Central memory CD8-positive, alpha-beta T cell (primary cell): ENCODE measurements at places on chromosomes 7 and 10.
A peak's percentile ranks its signal among the peaks of the same experiment; 100 is the strongest.

GRCh38 chr10:29973921-29974320 lies 85.5 kb downstream of the JCAD start:
- no peaks in the 10 kb centered on the region for H3K4me1 ChIP-seq
- H3K4me3 ChIP-seq = no peak overlapping the region
- H3K36me3 ChIP-seq = no peaks in the 10 kb centered on the region
- H3K27ac ChIP-seq = no peak overlapping the region
- H3K27me3 ChIP-seq = peaks cover 47% of the 10 kb centered on the region
- DNase-seq = no peak

DNA sequence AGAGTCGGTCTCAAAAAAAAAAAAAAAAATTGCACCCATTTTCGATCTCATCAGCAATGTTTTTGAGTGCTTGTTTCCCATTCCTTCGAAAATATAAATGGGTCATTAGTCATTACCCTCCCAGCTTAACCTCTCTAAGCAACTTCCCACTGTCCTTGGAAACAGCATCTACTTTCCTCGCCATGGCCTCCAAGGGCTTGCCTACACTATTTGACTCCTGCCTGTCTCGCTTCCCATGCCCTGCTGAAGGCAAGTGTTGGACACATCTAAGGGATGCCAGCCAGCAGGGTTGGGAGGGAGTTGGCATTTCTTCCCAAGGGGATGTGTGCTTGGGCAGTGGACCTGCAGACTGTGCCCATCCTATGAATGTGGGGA lies 12.7 kb upstream of the RHBDD2 start:
- H3K36me3 ChIP-seq = no peaks in the 10 kb centered on the region
- no peak overlapping the region for H3K4me3 ChIP-seq
- H3K27me3 ChIP-seq = peaks cover 28% of the 10 kb centered on the region
- H3K27ac ChIP-seq = no peak overlapping the region
- no peak for DNase-seq

- peaks cover 2% of the 10 kb centered on the region for H3K36me3 ChIP-seq
- H3K27me3 ChIP-seq = peaks cover 25% of the 10 kb centered on the region
- no peak for DNase-seq
- no peaks in the 10 kb centered on the region for H3K4me1 ChIP-seq
- H3K4me3 ChIP-seq = no peak overlapping the region
Observed at GRCh38 chr7:29857654-29858053, 51.3 kb downstream of the WIPF3 start.

- no peak overlapping the region for H3K27ac ChIP-seq
- DNase-seq = no peak
- H3K4me3 ChIP-seq = no peak overlapping the region
- peaks cover 3% of the 10 kb centered on the region for H3K27me3 ChIP-seq
- H3K4me1 ChIP-seq = no peaks in the 10 kb centered on the region
Observed at GRCh38 chr10:95236068-95236903, 42.2 kb downstream of the ACSM6 start.

DNA sequence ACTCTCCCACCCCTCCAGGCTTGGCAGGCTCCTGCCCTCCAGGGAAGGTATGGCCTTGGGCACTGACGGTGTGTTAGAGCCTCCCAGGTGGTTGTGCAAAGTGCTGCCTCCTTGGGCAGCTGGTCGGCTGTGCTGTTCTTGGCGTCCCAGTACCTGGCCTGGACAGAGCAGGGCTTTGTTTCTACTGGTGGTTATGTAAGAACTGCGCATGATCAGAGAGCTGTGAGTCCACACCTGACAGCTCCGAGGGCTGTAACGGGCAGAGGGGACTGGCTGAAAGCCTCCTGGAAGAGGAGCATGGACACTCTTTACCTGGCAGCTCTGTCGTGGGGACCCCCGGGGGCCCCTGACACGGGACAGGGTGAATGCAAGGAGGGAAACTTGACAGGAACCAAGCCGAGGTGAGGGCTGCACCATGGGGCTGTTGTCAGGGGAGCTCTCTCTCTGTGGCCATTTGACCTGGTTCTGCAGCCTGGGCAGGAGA lies 3.1 kb upstream of the SFRP5 start:
- H3K36me3 ChIP-seq = peaks cover 6% of the 10 kb centered on the region
- H3K4me1 ChIP-seq = peaks cover 19% of the 10 kb centered on the region
- H3K4me3 ChIP-seq = no peak overlapping the region
- no peak overlapping the region for H3K27ac ChIP-seq

GRCh38 chr10:58588673-58589265 lies 76.1 kb downstream of the BICC1 start:
- no peak overlapping the region for H3K27ac ChIP-seq
- no peak for DNase-seq
- no peak overlapping the region for H3K4me3 ChIP-seq
- no peaks in the 10 kb centered on the region for H3K4me1 ChIP-seq
- H3K27me3 ChIP-seq = no peaks in the 10 kb centered on the region

DNA sequence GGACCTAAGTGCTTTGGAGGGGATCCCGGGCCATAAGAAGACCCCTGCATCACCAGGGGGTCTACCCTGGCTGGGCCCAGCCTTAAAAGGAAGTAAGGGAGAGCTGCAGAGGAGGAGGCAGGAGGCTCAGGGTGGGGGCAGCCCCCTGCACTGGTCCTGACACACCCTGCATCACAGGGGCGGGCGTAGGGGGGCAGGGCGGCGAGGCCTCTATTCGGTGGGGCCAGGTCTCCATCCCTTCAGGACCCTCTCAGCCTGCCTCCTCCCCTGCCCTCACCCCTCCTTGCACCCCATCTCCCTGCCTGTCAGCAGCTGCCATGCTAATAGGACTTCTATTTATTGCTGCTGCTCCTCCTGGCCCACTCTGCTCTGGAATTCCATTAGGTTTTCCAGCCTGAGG lies 101.4 kb downstream of the C10orf105 start:
- H3K36me3 ChIP-seq = peaks cover 2% of the 10 kb centered on the region
- no peaks in the 10 kb centered on the region for H3K4me1 ChIP-seq
- no peak overlapping the region for H3K4me3 ChIP-seq

DNA sequence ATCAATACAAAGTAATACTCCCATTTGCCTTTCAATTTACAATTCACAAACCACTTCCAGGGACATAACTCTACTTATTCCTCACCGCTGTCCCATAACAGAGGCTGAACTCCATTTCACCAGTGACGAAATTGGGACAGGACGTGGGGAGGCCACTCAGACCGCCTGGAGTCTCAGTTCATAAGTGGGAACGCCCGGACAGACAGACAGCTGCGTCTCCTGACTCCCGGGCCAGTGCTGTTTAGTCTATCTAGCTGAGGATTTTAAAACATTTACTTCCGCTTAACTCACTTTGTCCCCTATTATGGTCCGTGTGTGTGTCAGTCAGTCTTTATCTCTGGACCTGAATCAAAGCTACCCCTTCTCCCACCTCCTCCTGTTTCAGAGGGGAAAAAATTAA lies 67.4 kb upstream of the ZNF438 start:
- DNase-seq = no peak
- H3K27me3 ChIP-seq = peaks cover 36% of the 10 kb centered on the region
- H3K4me1 ChIP-seq = no peaks in the 10 kb centered on the region
- H3K36me3 ChIP-seq = no peaks in the 10 kb centered on the region
- H3K4me3 ChIP-seq = no peak overlapping the region

DNA sequence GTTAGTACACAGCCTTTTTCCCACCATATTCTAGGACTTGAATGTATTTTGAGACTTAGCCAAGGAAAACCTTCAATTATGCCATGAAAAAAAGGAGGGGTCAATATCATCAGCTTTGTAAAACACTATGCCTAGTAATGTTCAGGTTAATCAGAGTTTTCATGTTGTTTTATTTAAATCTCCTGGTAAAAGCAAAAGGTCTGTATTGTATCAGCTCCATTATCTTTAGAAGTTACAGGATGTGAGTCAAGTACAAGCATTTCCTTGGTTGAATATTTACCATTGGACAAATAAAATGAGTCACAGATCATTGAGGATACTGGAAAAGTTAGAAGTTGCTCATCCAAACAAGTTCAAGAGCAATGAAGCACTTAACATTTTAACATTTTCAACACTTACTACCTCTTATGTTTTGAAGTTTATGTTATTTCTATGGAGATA lies 89.9 kb upstream of the CAPZA2 start:
- peaks cover 32% of the 10 kb centered on the region for H3K27me3 ChIP-seq
- no peak for DNase-seq
- H3K36me3 ChIP-seq = no peaks in the 10 kb centered on the region
- no peak overlapping the region for H3K4me3 ChIP-seq
- no peaks in the 10 kb centered on the region for H3K4me1 ChIP-seq

- H3K36me3 ChIP-seq = no peaks in the 10 kb centered on the region
- H3K4me3 ChIP-seq = no peak overlapping the region
- H3K4me1 ChIP-seq = no peaks in the 10 kb centered on the region
- H3K27ac ChIP-seq = no peak overlapping the region
- H3K27me3 ChIP-seq = peaks cover 10% of the 10 kb centered on the region
Observed at GRCh38 chr7:97307521-97308108, 190.1 kb downstream of the SDHAF3 start.

DNA sequence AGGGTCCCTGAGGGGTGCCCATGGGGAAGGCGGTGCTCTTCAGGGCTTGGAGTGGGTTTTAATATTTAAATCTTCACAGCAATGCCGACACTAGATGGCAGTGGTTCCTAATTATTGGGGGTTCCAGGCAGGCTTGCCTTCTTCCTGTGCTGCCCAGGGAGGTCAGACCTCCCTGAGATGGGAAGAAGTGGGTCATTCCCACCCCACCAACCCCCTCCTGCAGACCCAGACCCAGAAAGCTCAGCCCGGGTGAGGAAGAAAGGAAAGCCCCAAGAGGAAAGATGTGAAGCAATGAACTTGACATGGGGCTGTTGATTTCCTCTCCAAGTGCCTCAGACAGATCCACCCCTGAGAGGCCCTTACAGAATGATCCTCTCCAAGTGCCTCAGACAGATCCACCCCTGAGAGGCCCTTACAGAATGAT lies 85.1 kb upstream of the LANCL2 start:
- peak; percentile 47 for DNase-seq
- no peak overlapping the region for H3K4me3 ChIP-seq
- no peaks in the 10 kb centered on the region for H3K27me3 ChIP-seq
- H3K36me3 ChIP-seq = no peaks in the 10 kb centered on the region
- H3K27ac ChIP-seq = peak overlapping the region; percentile 73

DNA sequence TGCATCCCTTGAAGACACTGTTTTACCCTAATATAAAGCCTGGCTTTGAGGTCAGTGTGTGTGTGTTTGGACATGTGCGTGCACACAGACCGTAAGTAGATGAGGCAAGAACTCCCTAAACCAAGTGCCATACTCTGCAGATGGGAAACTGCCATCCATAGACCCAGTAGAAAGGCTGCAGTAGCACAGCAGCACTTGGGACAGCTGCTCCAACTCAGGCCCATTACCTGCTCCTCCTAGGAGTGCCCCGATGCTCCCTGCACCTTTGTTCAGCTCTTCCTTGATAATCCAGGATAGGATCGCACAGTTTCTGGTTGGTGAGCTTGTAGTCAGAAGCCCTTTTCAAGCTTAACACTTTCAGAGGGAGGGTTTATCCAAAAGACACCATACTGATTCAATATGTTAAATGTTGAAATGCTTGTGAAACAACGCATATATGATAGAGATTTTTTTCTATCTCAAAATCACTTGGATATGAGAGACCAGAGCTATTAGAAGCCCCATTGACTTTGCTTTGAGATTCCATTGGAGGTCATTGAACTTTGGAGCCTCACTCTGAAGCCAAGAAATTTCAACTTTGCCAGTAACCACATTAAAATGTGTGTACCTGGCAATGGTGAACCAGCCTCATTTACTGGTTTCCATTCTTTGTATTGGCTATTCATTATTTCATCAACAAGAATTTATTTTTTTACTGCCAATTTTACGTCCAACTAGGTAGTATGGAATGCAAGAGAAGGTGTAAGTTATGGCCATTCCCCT lies 757.0 kb upstream of the GALNT17 start:
- H3K27ac ChIP-seq = no peak overlapping the region
- no peaks in the 10 kb centered on the region for H3K4me1 ChIP-seq
- H3K4me3 ChIP-seq = no peak overlapping the region
- DNase-seq = no peak
- H3K36me3 ChIP-seq = peaks cover 3% of the 10 kb centered on the region
- no peaks in the 10 kb centered on the region for H3K27me3 ChIP-seq

DNA sequence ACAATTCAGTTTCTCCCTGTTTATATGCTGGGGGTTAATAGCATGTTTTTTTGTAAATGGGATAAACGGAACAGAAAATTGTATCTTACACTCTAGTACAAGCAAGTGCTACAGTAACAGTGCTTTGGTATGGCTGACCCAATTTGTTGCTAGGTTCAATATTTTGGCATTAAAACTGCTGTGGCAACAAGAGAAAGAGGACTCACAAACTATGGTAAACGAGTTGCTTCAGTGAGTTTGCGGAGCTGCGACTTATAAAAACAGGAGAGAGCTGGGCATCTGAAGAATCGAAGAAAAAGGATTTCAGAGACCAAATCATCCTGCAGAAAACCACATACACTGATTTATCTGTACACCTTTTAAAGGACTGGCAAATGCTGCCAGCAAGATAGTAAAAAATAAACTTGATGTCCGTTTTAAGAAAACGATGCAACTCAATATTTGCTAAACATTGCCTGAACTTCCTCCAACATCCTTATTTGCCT lies 2.2 kb downstream of the GLUD1 start:
- peak overlapping the region; percentile 91 for H3K4me3 ChIP-seq
- H3K27me3 ChIP-seq = no peaks in the 10 kb centered on the region
- peaks cover 31% of the 10 kb centered on the region for H3K36me3 ChIP-seq
- H3K4me1 ChIP-seq = peaks cover 59% of the 10 kb centered on the region
- DNase-seq = no peak
- peak overlapping the region; percentile 87 for H3K27ac ChIP-seq

DNA sequence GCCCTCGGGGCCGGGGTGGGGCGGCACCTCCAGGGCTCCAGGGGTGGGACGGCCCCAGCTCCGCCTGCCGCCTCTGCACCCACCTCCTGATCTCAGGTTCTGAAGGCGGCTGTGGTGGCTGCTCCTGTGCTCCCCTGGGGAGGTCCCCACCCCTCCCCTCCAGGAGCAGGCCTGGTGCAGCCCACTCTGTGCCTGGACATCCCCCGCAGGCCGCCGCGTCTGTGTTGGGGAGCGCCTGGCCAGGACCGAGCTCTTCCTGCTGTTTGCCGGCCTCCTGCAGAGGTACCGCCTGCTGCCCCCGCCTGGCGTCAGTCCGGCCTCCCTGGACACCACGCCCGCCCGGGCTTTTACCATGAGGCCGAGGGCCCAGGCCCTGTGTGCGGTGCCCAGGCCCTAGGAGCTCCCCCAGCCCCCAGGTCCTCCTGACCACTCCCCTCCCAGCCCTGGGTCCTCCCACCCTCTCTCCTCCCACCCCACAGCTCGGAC lies 5.5 kb downstream of the CYP2W1 start:
- H3K4me3 ChIP-seq = no peak overlapping the region
- no peak for DNase-seq
- peaks cover 15% of the 10 kb centered on the region for H3K27me3 ChIP-seq
- no peaks in the 10 kb centered on the region for H3K36me3 ChIP-seq
- no peak overlapping the region for H3K27ac ChIP-seq
- peaks cover 7% of the 10 kb centered on the region for H3K4me1 ChIP-seq

DNA sequence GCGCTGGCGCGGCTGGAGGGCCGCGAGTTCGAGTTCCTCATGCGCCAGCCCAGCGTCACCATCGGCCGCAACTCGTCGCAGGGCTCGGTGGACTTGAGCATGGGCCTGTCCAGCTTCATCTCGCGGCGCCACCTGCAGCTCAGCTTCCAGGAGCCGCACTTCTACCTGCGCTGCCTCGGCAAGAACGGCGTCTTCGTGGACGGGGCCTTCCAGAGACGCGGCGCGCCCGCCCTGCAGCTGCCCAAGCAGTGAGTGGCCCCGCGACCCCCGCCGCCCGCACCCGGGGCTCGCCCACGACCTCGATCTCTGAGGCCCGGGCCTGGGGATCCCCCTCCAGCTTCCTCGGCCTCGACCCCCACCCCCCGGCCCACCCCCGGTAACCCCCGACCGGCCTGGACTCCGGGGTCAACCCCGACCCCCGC lies 537 bp downstream of the FOXK1 start:
- peak overlapping the region; percentile 95 for H3K27ac ChIP-seq
- H3K4me1 ChIP-seq = peaks cover 34% of the 10 kb centered on the region
- DNase-seq = peak; percentile 23
- H3K27me3 ChIP-seq = peaks cover 13% of the 10 kb centered on the region
- H3K36me3 ChIP-seq = peaks cover 8% of the 10 kb centered on the region
